ENCODE measurements at places on chromosomes 5 and 9.

DNA sequence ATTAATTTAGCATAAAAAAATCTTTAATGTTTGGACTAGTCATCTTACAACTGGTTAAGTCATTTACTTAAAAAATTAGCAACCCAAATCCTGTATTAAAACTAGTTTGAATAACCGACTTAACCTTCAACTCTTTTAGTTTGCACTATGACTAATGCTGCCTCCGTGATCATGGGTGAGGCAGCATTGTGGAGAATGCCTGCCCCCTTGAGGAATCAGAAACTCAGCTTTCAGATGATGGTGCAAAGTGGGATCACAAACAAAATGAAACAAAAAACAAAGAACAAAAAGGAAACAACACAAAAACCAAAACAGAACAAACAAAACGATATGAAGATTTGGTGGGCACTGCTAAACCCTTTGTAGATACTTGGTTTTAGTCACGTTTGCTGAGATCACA is 127.0 kb upstream of the PALM2AKAP2 start:
- no peak for DNase-seq

- no peak for DNase-seq
Observed at GRCh38 chr9:16688814-16689213, 181.7 kb downstream of the BNC2 start.

GRCh38 chr9:115063058-115063845 is 54.7 kb downstream of the TNC start:
- no peak for DNase-seq

- no peak for DNase-seq
Observed at GRCh38 chr9:89438194-89438593, 59.7 kb downstream of the SEMA4D start.

GRCh38 chr9:94706922-94707321 is 19.6 kb upstream of the AOPEP start:
- no peak for DNase-seq

GRCh38 chr5:122770477-122770876 is 4.4 kb upstream of the SNX2 start:
- no peak for DNase-seq

DNA sequence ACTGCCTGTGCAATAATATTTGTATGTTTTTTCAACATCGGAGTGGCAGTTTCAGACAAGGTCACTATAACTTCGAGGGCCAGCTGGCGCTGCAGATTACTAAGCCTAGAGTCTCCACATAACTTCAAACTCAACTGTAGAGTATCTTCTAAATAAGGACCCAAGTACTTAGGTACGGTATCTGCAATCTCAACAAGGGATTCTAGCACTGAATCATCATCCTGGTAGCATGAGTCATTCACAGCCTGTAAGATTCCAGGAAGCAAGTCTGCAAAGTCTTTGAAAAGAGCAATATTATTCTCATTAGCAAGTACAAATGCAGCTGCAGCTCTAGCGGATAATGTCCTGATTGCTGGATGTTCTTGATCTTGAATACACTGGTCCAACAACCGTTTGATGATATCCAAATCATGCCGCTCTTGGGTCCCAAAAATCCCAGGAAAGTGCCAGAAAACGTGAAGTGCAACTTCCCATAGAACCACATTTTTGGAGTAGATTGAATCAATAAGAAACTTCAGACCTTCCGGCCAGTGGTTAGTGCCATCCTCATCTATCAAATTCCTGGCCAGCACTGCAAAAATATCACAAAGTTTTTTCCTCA is 654 bp downstream of the RANBP6 start:
- DNase-seq = no peak

- DNase-seq = no peak
Observed at GRCh38 chr5:113230711-113231652, 203.8 kb downstream of the TSSK1B start.

GRCh38 chr5:52331725-52332124 is 456.0 kb upstream of the ITGA1 start:
- no peak for DNase-seq

DNA sequence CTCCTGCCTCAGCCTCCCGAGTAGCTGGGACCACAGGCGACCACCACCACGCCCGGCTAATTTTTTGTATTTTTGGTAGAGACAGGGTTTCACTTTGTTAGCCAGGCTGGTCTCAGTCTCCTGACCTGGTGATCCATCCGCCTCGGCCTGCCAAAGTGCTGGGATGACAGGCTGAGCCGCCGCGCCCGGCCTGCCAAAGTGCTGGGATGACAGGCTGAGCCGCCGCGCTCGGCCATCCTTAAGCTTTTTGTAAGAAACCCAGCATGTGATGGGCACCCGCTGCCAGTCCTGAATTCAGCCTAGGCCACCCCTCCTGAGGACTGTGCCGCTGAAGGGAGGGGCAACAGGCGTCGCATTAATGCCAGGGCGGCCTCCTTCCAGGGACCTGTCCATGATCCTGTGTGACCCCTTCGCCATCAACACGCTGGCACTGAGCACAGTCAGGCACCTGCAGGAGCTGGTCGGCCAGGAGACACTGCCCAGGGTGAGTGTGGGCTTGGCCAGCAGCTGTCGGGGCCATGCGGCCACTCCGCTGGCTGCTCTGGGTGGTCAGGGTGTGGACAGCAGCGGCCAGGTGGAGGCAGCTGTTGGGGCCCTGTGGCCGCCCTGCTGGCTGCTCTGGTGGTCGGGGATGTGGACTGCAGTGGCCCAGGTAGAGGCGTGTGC is 10.5 kb downstream of the NELFB start:
- DNase-seq = no peak

DNA sequence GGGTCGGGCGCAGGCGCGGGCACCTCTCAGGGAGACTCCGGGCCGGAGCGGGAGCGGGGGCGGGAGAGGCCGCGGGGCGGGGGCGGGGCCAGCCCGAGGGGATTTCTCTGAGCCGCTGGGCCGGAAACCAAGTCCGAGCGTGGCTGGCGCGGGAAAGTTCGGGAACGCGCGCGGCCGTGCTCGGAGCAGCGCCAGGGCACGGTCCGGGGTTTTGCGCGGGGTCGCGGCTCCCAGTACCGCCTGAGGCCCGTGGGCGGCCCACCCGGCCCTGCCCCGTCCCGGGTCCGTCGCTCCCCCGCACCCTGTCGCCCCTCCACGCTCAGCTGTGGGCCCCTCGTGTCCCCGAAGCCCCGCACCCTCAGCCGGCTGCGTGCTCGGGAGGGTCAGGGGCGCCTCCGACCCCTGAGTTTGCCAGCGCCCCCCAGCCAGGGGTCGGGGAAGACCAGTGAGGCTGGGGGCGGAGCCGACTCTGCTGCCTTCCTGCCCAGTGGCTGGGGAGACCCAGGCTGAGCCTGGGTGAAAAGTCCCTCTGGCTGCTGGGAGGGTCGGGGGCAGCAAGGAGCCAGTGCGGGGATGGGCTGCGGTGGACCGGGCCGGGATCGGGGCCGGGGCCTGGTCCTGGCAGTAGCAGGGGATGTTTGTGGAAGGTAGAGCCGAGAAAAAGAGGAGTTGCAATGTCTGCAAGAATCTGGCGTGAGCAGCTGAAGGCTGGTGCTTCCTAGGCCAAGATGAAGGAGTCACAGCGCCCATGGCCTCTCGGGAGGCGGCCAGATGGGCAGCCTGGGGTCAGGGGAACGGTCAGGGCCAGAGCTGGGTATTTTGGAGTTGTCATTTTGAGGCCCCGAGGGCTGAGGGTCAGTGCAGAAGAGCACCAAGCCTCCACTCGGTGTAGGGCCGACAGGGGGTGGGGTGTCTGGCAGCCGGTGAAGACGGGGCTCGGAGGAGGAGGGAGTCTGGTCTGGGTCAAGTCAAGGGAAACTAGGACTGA is 588 bp downstream of the TRAF2 start:
- DNase-seq = no peak

- no peak for DNase-seq
Observed at GRCh38 chr5:86108825-86109224, 508.9 kb upstream of the COX7C start.

- DNase-seq = no peak
Observed at GRCh38 chr9:89808756-89809181, 204.0 kb downstream of the GADD45G start.

- DNase-seq = no peak
Observed at GRCh38 chr5:150158170-150158949, 2.7 kb upstream of the PDGFRB start.

- no peak for DNase-seq
Observed at GRCh38 chr9:73116031-73116430, 35.6 kb upstream of the ANXA1 start.

DNA sequence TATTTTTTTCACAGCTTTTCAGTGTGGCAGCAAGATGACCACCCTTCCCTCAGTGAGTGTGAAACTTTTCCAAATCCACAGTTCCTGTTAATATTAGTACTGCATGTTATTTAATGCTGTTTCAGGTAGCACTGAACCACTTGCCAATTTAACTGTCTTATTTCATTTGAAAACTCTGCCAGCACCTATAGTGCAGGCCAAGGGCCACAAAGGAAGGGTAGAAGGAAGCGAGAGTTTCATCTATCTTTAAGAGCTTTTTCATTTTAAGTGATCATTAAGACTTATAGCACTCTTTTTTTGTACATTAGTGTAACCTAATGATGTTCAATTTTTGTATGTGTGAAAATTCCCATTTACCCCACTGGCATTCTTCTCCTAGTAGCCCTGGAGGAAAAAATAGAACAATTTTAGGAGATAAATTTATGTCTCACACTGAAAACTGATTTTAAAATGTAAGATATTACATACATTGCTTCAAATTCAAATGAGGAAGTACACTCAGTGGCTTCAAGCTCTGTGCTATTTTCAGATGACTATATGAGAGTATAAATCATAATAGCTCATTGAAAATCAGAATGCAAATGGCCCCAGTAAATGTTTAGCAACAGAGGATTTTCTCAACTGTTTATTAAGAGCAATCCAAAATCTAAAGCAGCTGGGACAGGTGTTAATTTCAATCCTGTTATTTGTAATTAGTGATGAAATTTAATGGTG is 820.5 kb downstream of the PTPRD start:
- DNase-seq = no peak

GRCh38 chr5:132026516-132027008 is 15.1 kb upstream of the ACSL6 start:
- peak; percentile 19 for DNase-seq

- DNase-seq = no peak
Observed at GRCh38 chr9:126750941-126751725, 53.7 kb upstream of the ZBTB43 start.

DNA sequence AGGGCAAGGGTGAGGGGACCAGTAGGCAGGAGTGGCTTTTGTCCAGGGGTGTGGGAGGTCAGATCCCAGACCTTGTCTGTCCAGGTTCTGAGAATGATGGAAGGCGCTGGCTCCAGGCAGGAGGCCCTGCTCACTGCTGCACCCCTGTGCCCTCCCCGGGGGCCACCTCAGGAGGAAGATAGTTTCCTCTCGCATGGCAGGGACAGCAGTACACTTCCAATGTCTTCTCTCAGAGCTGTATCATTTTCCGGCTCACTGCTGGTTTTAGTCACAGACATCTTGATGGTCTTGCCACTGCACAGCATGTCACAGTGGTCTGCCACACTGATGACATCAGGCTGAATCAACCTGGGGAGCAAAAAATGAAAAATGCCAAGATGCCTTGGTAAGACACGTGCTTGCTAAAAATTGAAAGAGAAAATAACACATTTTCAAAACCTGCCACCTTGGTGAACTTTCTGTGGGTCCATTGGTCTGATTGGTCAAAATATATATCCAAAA is 3.3 kb upstream of the SLC6A3 start:
- peak; percentile 23 for DNase-seq

DNA sequence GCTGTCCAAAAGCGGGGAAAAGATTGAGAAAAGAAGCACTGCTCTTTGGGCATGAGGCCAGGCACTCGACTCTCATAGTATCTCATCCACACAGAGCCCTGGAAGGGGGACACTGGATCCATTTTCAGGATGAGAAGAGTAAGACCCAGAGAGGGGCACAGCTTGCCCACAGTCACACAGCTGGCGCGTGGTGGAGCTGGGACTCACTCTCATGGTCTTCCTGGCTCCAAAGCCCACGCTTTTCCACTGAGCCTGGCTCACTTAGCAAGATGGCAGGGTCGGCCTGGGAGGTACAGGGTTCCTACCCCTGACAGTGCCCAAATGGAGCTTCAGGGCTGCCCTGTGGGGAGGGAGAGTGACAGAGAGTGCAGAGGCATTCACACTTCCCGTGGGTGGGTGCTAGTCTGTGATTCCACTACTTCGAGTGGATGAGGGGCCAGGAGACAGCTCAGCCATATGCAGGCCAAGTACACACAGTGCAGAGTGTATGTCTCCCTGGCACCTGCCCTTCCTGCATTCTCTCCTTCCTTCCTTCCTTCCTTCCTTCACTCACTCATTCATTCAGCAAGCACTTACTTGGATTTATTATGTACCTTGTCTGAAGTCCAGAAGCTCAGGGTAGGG is 18.3 kb upstream of the IGFBPL1 start:
- DNase-seq = no peak

- no peak for DNase-seq
Observed at GRCh38 chr9:90204128-90204831, 438.3 kb downstream of the DIRAS2 start.

DNA sequence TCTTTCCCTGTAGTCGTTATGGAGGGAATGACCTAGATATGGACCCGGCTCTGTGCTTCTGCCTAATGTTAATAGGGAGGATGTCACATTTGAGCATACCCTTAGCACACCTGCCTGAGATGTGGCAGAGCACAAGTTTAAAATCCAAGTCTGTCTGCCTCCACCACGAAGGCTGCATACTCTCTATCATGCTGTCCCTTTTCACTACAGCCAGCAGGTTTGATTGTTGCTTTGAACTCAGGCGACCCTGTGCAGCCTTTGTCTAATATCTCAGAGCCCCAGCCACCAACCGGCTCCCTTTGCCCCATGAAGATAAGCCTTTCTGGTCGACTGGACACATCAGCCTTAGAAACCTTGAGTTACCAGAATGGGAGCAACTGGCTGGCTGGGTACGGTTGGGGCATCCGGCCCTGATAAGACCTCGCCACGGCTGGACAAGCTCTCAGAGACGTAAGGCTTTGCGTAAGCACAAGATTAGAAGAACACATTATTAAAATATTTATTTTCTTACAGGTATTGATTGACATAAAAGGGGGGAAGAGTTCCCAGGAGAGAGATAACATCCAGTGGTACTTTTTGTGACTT is 222.0 kb upstream of the TRIM32 start:
- no peak for DNase-seq

- DNase-seq = no peak
Observed at GRCh38 chr5:94694671-94695070, 76.2 kb downstream of the SLF1 start.

DNA sequence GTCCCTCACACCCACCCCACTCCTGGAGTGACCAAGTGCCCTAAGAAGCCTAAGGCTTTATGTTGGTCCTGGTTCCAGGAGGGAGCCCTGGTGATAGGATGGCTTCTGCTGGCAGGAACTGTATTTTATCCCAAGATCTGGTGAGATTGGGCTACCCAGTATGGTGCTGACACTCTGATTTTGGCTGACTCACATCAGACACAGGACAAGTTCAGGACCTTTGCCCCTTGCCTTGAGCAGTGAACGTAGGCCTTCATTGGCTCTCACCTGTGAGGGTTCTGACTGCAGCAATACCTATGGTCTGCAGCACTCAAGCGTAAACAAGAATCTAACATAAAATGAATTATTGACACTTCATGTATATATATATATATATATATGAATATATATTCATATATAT is 25.0 kb downstream of the BHMT start:
- DNase-seq = no peak

- no peak for DNase-seq
Observed at GRCh38 chr5:94646758-94647157, 28.3 kb downstream of the SLF1 start.

- no peak for DNase-seq
Observed at GRCh38 chr9:20593105-20593504, 29.2 kb downstream of the MLLT3 start.

- DNase-seq = no peak
Observed at GRCh38 chr9:34271265-34272006, 57.6 kb downstream of the KIF24 start.
